Fibroblast of lung (primary cell): ENCODE measurements at places on chromosomes 3 and 15. TPM values are rescaled to one million over a fixed set of nuclear protein-coding genes. Genes with fewer than 3 reads are reported as not detected.

DNA sequence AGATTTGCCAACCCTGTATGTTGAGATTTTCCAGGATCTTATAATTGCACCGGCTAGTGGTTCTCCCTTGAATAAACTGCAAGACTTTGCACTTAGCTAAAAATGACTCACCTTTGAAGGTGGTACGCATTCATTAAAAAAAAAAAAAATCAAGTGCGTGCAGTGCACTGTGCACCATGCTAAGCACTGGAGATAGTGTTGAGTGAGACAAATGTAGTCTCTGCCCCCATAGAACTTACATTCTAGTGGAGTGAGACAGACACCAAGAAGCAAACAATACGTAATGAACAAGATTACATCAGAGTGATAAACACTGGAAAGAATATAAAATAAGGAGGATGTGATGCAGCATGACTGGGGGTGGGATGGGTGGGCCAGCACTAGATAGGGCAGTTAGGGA, 69.4 kb downstream of the ITPR1 start:
- DNase-seq = no peak
- no peak overlapping the region for H3K27ac ChIP-seq
- no peak overlapping the region for H3K4me3 ChIP-seq
- H3K27me3 ChIP-seq = no peaks in the 10 kb centered on the region

- H3K27ac ChIP-seq = peak overlapping the region; percentile 4
- H3K36me3 ChIP-seq = no peaks in the 10 kb centered on the region
- DNase-seq = peak; percentile 75
Measured at GRCh38 chr3:21158861-21159542, 592.0 kb downstream of the ZNF385D start.

DNA sequence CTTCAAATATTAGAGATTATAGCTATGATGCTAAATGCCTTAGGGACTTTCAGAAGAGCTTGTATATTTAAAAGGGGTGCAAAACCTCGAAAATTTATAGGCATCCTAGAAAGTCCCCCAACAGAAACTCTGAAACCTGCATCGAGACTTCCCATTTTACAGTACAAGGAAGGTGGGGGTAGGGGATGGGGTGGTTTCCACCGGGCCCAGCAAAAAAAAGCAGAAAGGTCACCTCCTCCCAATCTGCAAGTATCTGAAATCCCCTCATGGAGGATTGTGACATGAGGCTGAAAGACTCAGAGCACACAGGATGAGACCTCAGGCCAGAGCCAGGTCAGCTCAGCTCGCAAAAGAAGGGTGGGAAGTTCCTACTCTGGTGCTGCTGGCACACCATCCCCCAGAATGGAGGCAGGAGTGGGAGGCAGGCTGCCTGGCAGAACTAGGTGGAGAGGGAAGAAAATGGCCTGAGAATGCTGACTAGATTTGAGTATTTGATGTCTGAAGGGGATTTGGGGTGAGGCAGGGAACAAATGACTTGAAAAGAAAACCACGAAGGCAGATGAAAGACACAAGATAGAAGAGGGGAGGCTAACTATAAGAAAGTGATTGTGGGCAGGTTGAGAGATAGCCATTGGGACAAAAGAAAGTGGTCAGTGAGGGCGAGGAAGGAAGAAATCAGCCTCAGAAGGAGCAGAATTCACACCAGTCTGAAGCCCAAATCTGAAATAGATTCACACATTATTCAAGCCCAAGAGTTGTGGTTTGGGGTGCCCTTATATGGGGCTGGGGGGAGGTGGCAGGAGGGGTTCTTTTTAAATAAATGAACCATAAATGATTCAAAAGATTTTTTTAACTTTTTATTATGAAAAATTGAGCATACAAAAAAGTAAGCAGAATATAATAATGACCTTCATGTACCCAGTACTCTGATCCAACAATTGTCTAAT, 22.5 kb upstream of the TSC22D2 start:
- no peak overlapping the region for H3K27ac ChIP-seq
- no peak overlapping the region for H3K4me3 ChIP-seq
- no peak for DNase-seq
- no peaks in the 10 kb centered on the region for H3K4me1 ChIP-seq

GRCh38 chr3:112744106-112744505, 102.6 kb downstream of the CD200R1L start:
- DNase-seq = no peak
- H3K27me3 ChIP-seq = no peaks in the 10 kb centered on the region
- H3K27ac ChIP-seq = no peak overlapping the region
- no peak overlapping the region for H3K4me3 ChIP-seq
- H3K36me3 ChIP-seq = no peaks in the 10 kb centered on the region

DNA sequence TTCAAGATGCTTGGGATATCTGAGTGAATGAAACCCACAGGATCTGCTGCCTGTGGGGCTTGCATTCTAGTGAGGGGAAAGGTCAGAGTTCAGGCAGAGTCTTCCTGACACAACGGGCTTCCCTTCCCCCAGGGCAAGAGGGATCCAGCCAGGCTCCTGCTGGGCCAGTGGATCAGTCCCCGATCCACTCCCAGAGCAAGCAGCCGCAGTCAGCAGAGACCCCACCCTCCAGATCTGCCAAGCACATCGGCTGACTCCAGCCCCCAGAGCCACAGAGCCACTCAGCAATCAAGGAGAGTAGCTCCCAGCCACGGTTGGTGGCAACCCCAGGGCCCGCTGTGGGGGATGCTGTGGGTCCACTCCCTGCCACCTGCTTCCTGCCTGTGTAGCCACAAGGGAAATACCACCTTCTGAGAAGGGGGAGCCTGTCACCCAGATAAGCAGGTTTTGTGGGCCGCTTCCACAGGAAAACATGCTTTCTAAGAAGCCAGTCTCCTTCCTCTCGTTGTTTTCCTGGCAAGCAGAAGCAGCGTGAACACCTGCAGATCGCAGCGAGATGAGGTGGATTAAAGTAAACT, 44.9 kb downstream of the CPN2 start:
- H3K36me3 ChIP-seq = no peaks in the 10 kb centered on the region
- no peak for DNase-seq
- H3K4me3 ChIP-seq = no peak overlapping the region
- no peak overlapping the region for H3K27ac ChIP-seq
- no peaks in the 10 kb centered on the region for H3K4me1 ChIP-seq

DNA sequence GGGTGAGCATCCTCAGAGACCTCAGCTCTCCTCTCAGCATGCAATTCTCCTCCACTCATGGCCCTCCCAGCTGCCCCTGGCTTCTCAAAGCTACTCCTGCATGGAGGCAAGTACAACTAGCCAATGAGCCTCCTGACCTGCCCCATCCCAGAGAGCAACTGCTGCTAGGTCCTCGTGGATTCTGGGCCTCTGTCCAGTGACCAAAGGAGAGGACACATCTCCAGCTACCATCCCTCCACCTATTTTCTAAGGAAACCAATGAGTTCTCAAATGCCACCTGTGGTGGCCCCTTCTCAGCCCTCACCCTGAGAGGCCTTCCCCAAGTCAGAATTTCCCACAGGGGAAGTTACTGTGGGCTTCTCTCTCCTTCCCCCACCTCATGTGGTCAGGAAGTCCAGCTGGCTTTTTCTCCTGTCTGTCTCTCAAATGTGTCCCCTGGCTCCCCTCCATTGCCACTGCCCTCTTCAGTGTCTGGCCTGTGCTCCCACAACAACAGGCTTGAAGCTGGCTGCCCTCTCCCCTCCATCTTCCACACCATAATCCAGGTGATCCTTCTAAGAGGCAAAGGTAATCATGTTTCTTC, 43.0 kb downstream of the LIPC start:
- H3K4me3 ChIP-seq = no peak overlapping the region
- H3K27me3 ChIP-seq = no peaks in the 10 kb centered on the region
- no peaks in the 10 kb centered on the region for H3K36me3 ChIP-seq
- H3K27ac ChIP-seq = no peak overlapping the region

ACAD9 gene
- 26.5 and 41.6 TPM in 2 replicates for total RNA-seq

DNA sequence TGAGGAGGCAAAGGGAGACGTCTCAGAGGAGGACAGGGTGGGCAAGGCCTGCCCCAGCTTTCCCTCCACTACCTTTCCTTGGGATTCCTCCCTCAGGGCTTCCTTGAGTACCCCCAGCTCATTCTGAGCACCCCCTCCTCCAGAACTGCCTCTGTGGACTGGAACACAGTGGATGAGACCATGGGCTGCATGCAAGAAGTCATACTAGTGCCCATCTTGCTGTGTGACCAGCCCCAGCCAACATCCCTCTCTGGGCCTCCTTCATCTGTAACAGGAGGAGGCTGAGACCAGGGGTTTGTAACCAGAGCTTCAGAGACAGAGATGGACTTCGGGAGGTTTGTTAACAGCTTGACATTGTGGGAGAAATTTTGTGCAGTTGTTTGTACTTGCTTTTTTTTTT, 25.6 kb downstream of the FEM1B start:
- no peak overlapping the region for H3K4me3 ChIP-seq
- DNase-seq = no peak
- peaks cover 2% of the 10 kb centered on the region for H3K36me3 ChIP-seq
- no peaks in the 10 kb centered on the region for H3K4me1 ChIP-seq
- H3K27ac ChIP-seq = no peak overlapping the region

PP2D1 gene
- not detected in 2 replicates for total RNA-seq

SLC12A8 gene
- 9.8 and 19.5 TPM in 2 replicates for total RNA-seq

EPHA3 gene
- total RNA-seq = 0.26 and 0.99 TPM in 2 replicates

BMF gene
- 8.6 and 9.5 TPM in 2 replicates for total RNA-seq

DNA sequence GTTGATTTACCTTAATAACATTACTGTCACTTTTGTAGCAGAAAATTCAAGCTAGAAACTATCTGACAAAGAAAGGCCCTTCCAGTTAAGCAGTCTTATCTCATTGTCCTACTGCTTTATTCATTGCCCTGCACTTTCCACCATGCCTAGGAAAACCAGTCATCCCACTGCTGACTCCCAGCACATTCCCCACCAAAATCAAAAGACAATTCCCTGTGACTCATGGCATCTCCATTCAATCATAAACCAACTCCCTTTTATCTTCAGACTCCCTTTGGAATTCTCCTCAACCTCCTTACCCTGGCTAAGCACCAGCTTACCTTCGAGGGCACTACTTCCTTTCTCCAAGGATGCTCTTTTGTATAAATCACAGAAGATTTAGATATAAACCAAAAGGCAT, 184.3 kb downstream of the PLCH1 start:
- no peaks in the 10 kb centered on the region for H3K4me1 ChIP-seq
- peak; percentile 63 for DNase-seq
- no peak overlapping the region for H3K4me3 ChIP-seq
- H3K36me3 ChIP-seq = no peaks in the 10 kb centered on the region
- no peaks in the 10 kb centered on the region for H3K27me3 ChIP-seq

MUC4 gene
- not detected in 2 replicates for total RNA-seq

- peak; percentile 49 for DNase-seq
- peaks cover 10% of the 10 kb centered on the region for H3K4me1 ChIP-seq
- no peak overlapping the region for H3K4me3 ChIP-seq
- H3K27ac ChIP-seq = no peak overlapping the region
- no peaks in the 10 kb centered on the region for H3K27me3 ChIP-seq
Measured at GRCh38 chr15:51888593-51889195, 59.2 kb downstream of the TMOD3 start.

ALPK3 gene
- 0.26 and 0.50 TPM in 2 replicates for total RNA-seq
